ENCODE measurements at places on chromosomes 2 and 18. TPM values are rescaled to one million over a fixed set of nuclear protein-coding genes. Genes with fewer than 3 reads are reported as not detected.

Gene SERPINB13
- not detected for total RNA-seq

Gene OSBPL6
- 10.1 TPM for total RNA-seq

Gene SIX3
- not detected for total RNA-seq

Gene MDH1B
- total RNA-seq = 2.6 TPM

Gene NMUR1
- not detected for total RNA-seq

Gene UGT1A4
- total RNA-seq = 0.04 TPM

Gene CHCHD5
- total RNA-seq = 38.6 TPM

Gene SCN3A
- total RNA-seq = 1.3 TPM

Gene TUBB8B
- total RNA-seq = not detected

- DNase-seq = no peak
These were observed 311.6 kb downstream of the EN1 start for GRCh38 chr2:118535818-118536212.

DNA sequence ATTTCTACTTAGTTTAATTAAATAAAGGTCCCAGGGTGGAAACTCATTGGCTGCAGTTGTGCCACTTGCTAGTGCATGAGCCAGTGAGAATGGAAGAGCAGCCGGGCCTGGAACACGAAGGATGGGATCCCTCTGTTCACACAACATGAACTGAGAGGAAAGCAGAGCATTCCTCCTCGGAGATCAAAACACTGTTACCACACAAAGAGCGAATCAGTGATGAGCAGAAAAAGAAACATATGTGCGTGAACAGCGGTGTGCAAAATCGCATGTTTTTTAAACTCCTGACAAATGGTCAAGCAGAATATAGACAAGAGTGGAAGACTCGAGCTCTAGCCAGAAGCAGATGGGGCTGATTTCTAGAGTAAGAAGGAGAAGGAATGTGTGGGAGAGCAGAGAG lies 28.4 kb upstream of the ANKRD44 start:
- no peak for DNase-seq

DNA sequence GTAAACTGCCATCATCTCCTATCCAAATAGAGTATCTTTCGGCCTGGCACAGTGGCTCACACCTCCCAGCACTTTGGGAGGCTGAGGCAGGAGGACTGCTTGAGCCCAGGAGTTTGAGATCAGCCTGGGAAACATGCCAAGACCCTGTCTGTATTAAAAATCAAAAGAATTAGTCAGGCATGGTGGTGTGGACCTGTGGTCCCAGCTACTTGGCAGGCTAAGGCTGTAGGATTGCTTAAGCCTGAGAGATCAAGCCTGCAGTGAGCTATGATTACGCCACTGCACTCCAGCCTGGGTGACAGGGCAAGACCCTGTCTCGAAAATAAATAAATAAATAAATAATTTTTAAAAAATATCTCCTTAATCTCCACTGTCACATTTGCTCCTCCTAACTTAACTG lies 14.7 kb upstream of the ARPC2 start:
- DNase-seq = no peak

- DNase-seq = no peak
These were observed 134.3 kb downstream of the IRS1 start for GRCh38 chr2:226665306-226665831.

DNA sequence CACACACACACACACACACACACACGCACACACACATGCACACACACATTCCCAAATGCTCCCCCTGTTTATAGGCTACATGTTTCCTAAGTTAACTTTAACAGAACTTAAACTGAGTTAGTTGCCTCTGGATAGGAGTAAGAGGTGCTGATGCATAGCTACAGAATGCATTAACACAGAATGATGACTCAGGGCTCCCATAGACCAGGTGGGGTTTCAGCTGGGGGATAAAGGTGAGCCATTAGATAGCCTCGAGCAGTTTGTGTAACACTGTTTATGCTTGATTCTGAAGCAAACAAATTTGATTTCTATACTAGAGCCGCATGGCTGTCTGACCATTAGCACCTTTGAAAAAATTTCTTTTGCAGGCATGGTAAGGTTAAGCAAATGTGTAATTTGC lies 741.0 kb downstream of the PLCL1 start:
- DNase-seq = peak; percentile 6

- no peak for DNase-seq
These were observed 286.5 kb downstream of the PRKCE start for GRCh38 chr2:45937990-45938389.

DNA sequence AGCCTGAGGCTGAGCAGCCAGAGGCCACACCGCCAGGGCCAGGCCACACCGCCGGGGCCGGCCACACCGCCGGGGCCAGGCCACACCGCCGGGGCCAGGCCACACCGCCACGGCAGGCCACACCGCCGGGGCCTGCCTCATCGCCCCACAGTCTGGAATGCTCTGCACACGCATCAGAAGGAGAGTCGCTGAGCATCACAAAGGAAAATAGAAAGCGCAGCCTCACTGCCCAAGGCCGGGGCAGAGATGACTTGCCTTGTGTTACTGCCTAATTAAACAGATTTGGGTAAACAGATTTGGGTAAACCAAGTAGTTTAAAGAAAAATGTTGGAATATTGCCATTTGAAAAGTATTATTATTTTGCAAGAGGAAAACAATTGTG lies 10.4 kb upstream of the NFATC1 start:
- no peak for DNase-seq

DNA sequence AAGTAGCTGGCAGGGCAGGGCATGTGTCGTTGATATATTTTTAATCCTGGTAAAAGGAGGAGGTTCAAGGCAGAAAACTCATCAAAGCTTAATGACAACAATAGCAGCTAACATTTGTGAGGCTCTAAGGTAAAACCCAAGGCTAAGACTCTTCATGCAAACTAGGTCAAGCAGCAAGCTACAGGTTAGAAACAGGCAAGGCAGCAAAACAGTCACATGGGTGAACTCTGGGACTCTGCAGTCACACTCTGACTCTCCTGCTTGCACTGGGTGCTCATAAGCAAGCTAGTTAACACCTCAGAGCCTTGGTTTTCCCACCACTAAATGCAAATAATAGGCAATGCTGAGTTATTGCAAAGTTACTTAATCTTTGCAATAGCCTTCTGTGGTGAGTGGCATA lies 7.9 kb downstream of the IL1RN start:
- DNase-seq = no peak

DNA sequence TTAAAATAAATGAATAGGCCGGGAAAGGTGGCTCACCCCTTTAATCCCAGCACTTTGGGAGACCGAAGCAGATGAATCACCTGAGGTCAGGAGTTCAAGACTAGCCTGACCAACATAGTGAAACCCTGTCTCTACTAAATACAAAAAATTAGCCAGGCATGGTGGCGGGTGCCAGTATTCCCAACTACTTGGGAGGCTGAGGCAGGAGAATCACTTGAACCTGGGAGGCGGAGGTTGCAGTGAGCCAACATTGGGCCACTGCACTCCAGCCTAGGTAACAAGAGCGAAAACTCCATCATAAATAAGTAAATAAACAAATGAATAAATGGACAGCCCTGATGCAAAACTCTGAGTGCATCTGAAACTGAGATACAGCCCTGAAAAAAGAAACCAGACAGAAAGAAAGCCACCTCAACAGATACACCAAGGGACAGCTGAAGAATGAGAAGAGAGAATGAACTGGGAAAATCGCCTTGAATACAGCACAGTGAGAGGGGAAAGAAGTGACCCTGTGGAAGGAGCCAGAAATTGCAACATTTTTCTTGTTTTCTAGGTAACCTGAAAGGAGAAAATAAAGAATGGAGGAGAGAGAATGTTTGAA lies 64.4 kb downstream of the TRABD2A start:
- no peak for DNase-seq

- DNase-seq = no peak
These were observed 8.6 kb downstream of the FAM171B start for GRCh38 chr2:186702501-186702900.

- no peak for DNase-seq
These were observed 58.5 kb upstream of the ARHGAP15 start for GRCh38 chr2:143070704-143071103.

Data from H4 (cell line).